ENCODE measurements at places on chromosomes 7 and 10.

DNA sequence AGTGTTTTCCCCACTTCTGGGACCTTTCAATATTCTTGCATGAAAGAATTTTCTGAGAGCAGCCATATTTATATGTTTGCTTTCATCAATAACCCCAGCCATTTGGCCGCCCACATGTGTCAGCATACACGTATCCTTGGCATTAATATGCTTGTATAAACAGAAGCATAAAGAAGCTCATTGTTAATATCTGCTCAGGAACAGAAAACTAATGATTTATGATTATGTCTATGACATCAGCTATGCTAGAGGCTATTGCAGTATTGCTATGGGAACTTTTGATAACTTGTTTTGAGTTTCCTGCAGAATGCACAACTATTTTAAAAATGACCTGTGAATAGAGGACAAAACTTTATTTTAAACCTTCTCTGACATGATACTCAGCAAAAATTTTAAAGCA, 300.9 kb upstream of the MTPN start:
- no peak for DNase-seq

DNA sequence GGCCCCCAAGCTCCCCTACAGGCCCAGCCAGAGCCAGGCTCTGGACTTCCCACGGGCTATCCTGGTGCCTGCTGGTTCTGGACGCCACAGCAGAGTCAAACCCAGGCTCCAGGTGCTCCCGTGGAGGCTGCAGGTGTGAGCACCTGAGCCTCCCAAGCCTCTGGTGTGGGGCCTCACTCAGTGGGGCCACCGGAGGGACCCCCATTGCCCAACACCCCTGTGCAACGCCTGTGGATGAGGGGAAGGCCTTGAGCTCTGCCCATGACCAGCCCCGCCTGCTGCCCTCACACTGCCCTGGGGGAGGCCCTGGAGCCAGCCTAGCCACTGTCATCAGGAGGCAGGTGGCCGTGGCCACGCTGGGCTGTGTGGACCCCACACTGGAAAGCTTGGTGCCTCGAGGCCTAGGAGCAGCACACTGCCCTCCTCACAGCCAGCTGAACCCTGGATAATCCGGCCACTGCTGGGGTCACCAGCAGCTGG, 229.3 kb downstream of the MAD1L1 start:
- DNase-seq, result no peak

GRCh38 chr7:25828468-25828867, 323.5 kb upstream of the NFE2L3 start:
- no peak for DNase-seq

- DNase-seq, result no peak
Observed at GRCh38 chr10:124229201-124229988, 136.0 kb upstream of the CHST15 start.

DNA sequence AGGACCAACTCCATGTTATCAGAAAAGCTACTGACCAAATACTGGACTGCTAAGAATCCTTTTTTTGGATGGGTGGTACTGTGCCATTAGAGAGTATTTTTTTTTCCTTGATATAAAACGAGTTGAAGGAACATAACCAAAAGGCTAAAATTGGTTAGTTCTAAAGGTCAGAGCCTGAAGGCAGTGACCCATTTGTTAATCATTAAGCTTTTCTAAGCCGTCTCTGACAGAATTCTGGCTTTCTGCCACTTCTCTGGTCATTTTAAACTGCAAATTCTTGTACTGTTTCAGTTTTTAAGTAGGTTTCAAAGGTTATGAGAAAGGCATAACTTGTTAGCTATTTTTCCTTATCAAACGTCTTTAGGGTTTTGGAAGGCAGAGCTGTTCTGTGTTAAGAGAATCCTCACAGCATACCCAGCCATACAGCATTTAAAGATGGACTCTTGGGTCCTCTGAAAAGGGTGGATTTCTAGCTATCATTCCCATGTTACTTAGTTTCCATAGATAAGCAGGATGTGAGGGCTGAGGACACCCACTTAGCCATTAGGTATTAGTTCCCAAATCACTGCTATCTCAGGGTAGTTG, 196.8 kb downstream of the RNLS start:
- DNase-seq, result no peak

DNA sequence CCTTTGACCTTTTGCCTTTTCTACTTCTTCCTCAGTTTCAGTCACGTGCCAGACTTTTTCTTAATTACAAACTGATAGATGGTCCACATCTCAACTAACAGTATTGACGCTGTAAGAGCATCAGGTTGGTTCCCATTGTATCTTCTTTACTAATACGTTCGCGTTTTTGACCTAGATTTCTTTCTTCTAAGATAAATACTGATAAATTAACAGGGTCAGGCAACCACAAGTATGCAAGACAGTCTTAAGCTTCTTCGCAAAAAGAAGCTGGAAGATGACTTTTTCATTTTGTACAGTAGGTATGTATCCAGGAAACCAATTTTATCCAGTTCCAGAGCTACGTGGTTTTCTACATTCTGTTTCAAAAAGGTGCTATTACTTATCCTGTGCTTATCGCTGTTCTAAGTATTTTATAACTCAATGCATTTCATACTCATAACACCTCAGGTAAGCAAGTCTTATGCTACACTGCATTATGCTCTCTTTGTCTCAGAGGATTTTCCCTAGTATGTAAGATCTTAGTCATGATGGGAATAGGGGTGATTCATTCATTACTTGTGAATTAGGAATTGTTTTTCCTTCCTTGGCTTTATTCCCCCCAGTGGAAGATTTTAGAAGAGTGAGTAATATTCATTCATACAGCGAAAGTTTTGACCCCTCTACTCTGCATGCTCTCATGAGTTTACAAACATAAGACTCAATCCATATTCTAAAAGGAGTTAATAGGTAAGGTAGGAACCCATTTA, 955 bp downstream of the DUS4L start:
- DNase-seq, result no peak

GRCh38 chr10:32332299-32332750, 14.6 kb downstream of the EPC1 start:
- peak; percentile 63 for DNase-seq

DNA sequence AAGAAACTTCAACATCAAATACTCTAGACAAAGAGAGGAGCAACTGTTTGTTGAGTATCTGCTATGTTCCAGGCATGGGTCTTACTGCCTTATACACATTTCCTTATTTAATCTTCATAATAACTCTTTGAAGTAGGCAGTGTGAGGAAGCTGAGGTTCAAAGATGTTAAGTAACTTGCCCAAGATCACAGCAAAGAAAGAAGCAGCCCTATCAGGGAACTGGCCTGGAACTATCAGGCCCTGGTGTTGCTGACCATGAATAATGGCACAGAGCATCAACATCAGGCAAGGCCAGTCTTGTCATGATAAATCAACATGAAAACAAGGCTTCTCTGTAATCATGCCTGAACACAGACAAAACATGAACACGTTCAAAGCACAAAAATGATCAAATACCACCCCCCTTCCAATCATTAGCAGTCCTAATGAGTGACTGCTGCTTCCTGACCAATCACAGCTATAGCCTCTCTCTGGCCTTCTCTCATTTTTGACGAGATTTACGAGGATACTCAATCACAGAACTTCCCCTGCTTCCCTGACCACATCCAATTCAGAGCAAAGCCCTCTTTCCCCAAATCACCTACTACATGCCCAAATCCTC, 2.3 kb downstream of the GSDME start:
- no peak for DNase-seq

DNA sequence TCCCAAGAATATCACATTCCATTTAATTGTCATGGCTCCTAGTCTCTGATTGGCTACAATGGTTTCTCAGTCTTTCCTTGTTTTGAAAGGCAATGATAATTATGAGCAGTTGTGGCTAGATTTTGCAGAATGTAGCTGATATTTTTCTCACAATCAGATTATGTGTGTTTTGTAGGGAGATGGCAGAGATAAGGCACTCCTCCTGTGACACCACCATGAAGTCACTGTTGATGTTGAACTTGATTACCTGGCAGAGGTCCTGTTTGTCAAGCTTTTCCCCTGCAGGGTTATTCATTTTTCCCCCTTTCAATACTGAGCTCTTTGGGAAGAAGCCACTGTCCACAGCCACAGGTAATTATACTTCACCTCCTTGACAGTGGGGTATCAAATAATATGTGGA, 602.9 kb upstream of the PFKP start:
- no peak for DNase-seq

- DNase-seq, result no peak
Observed at GRCh38 chr10:32680803-32681557, 235.0 kb downstream of the CCDC7 start.

All from activated T-cell treated with anti-CD3 and anti-CD28 coated beads, Interleukin-2, amount 50 U/mL, for 1 hour (primary cell).